D341Med (cell line): ENCODE measurements at places on chromosomes 4 and X.
A peak's percentile ranks its signal among the peaks of the same experiment; 100 is the strongest.

- DNase-seq, result no peak
Observed at GRCh38 chr4:100811046-100811445, 293.2 kb upstream of the EMCN start.

DNA sequence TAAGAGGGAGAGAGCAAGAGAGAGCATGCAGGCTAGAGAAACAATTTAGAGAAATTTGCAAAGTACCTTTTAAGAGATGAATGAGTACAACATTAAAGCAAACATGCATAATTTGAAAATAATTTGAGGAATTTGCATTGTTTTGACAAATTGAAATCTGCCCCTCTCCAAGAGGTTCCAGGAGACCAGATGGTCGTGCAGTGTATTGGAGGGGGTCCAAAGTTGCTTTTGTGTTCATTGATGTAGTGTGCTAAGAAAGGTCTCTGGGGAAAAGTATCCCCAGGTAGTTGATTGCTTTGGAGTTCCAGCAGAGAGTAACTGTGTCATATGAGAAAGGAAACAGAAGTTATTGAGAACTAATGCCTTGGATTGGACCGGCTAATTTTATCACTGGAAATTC is 635.0 kb upstream of the TENM3 start:
- no peak for DNase-seq

DNA sequence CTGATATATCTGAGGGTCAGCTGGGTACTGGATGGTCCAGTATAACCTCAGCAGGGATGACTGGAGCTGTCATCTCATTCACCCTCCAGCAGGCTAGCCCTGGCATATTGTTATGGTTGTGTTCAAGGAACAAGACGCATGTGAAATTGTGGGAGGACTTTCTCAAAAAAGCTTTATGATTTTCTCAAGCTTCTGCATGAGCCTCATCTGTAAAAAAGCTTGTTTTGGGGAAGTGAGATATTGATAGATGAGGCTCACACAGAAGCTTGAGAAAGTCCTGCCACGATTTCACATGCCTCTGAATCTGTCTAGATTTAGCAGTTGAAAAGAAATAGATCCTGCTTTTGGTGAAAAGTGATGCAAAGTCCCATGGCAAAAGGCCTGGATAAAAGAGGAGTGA is 93.4 kb downstream of the SPCS3 start:
- no peak for DNase-seq

DNA sequence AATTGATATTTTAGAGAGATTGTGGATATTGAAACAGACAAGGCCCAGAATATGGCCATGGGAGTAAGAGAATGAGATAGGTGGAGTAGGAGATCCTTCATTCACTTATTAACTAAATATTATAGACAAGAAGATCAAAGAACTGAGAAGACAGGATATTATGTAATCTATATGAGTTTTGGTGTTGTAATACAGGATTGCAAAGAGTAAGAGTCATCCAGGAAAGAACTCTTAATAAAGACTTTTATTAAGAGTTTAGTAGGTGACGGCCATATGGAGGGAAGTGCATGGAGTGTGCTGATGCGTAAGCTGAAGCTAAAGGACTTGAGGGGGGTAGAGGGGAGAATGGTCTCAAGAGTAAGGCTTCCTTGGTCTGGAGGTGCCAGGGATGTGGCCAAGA is 153.7 kb downstream of the VEGFC start:
- DNase-seq, result no peak

DNA sequence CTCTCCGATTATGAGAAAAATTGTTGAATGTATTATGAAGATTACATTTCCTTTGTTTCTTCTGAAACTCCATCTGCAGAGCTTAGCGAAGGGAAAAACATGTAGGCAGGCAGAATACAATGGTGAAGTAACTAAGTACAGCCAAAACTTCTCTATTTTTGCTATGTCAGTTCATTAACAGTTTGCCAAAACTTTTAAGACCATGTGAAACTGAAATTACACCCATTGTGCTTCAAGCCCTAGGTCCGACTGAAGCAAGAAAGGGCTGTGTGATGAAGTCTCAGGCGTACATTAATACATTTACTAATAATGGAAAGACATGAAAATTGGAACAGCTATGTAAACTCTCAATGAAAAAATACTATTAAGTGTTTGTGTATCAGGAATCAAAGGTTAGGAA is 398.0 kb downstream of the MAPK10 start:
- DNase-seq, result no peak

DNA sequence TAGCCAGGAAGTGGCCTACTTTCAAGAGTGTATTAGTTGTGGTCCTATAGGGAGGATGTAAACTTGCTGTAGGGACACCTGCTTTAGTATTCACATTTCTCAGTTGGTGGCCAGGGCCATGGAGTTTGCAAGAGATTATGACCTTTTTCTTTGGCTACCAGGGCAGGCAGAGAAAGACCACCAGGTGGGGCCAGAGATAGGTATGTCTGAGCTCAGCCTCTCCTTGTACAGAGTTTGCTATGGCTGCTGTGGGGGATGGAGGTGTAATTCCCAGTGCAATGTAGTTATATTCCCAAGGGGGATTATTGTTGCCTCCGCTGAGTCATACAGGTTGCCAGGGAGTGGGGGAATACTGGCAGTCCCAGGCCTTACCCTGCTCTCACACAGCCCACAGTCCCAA is 26.3 kb upstream of the DACH2 start:
- peak; percentile 32 for DNase-seq

DNA sequence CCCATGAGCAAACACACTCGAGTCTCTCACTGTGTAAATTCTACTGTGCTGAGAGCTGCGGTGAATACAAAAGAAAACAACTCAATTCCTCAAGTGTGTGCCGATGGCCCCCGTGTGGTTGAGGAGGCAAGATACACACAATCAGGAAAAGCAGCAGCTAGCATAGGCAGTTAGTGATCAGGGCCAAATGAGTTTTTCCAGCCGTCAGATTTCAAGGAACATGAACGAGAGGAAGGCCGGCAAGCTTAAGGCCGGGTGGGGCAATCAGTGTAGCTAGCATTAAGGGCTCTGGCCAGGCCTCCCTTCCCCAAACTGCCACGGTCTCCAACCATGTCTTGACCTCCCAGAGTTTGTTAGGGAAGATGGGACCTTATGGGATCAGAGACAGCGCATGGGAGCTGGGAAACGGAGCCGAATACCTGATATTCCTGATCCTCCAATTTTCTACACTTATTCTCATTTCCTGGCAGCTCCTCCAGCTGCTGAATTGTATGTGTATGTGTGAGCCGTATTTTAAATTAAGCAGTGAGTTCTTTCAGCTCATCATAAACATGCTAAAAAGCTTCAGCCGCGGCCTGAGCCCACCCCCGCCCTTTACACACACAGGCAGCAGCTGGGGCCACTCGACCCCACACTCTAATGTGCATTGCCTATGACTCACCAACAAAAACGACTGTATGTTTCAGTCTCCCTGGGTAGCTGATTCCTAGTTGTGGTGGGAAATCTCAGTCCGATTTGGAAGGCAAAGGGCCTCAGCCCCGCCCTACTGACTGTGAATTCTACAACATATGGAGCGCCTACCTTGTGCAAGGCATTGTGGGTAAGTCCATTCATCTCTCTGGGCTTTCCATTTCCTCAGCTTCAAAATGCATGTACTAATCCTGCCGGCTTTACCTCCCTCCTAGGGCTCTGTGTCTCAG is 59.9 kb downstream of the RTL9 start:
- DNase-seq, result peak; percentile 56

GRCh38 chr4:129682586-129682985 is 586.6 kb downstream of the C4orf33 start:
- DNase-seq, result no peak

- no peak for DNase-seq
Observed at GRCh38 chr4:98969878-98970785, 25.4 kb upstream of the METAP1 start.

- no peak for DNase-seq
Observed at GRCh38 chr4:13983189-13983790, 355.8 kb upstream of the BOD1L1 start.

DNA sequence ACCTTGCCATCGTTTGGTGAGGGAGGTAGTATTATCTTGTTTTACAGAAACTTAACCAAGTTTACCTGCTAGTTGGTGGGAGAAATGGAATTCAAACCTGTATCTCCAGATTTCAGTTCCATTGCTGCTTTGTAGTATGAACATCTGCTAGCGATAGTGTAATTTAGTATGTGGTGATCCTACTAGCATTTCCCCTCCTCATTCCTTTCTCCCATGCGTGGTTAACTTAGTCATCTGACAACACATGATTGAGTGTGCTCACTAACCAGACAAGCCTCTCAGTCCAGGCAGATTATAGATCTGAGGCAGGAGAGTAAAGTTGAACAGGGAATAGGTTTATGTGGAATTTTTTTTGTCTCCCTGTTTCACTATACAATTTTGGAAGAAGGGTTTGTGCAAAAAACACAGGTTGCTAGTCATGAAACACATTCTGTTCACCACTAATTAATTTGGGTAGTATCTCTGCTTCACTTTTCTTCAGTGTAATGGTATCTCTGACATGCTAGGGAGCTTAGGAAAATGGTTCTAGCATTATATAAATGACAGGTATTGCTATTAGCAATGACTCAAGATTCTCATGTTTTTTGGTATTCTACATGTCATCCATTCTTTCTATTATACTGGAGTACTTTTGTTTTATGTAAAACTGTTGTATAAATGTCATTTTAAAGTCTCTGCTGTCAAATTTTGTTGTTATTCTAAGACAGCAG is 21.7 kb downstream of the RBPJ start:
- no peak for DNase-seq

DNA sequence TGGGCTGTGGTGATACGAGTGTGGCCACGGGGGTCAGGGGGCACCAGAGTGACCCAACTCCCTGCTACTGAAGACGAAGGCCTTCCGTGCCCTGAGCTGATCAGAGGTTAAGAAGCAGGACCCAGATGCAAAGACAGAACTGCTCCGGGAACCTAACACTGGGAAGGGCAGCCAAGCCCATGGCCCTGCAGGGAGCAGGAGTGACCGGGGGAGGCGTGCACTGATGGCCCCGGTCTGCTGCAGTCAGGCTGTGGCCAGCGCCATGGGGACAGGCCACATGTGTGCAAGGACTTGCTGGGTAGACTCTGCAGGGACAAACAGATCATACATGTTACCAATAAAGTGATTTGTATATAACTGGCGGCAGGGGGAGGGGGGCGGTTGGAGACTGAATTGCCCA is 74.6 kb downstream of the ACOX3 start:
- DNase-seq, result no peak

DNA sequence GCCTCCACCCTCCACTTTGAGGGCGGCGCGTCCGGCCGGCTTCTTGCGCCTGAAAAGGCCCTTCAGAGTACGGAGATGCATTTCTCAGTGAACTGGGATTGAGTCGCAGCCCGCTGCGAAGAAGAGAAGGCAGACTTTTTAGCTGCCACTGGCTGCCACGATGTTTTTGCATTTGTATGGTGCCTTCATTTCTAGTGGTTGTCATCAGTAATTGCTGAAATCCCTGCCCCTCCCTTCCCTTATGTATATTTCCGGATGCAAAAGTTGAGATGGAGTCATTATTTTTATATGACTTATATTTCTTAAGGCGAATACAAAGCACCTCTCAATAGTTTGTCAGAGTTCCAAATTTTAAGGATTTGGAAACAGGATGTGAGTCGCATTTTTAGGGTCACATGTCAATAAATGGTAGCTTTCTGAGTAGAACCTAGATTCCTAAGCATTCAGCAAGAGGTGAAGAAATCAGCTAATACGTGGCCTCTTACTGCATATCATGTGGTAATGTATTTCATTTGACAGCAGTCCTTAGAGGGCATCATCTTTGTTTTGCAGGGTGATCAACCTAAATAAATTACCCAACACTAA is 658 bp downstream of the ATP6AP2 start:
- no peak for DNase-seq

GRCh38 chr4:146957237-146957636 is 11.6 kb upstream of the TTC29 start:
- DNase-seq, result no peak

GRCh38 chr4:70556856-70557255 is 35.2 kb upstream of the AMBN start:
- no peak for DNase-seq

DNA sequence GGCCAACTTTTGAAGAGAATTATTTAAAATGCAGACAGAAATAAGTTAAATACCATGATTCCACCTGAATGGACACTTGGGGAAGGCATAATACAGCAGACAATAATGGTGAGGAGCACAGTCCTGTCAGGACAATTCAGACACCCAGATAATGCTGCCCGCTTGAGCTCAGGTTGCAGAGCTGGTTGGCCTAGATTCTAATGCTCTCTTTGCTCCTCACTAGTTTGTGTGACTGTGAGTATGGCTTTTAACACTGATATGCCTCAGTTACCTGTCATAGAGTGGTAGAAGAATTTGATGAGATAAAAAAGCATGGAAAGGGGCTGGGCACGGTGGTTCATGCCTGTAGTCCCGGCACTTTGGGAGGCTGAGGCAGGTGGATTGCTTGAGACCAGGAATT is 62.1 kb downstream of the SH3KBP1 start:
- no peak for DNase-seq

DNA sequence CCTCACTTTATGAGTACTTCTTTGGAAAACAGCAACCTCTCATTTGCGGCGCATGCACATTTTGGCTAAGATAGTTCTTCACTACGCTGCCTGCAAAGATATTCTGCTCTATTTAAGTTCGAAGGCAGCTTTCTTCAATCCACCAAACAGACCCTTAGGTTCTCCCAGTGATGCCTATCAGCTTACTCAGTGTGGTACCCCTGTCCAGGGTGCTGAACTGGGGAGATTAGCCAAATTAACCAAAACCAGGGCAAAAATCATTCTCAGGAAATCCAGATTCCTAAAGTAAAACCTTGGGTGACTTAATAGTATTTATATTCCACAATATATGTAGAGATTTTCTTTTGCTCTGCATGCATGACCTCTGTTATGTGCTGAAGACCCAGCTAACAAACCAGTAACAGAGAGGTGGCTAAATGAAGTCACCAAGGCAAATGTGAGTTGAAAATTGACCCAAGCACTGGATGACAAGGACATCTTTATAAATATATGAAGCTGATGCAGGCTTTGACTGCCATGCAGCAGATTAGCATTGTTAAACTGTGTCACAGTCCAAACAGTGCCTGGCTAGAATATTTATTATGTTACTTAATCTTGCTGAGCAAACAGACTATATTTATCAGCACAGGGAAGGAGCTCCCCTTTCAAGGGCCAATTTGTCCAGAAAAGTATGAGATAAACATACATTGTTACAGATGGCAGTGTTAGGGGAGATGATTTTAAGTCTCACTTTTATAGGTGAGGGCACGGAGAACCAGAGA is 418.2 kb downstream of the STIM2 start:
- no peak for DNase-seq
